ENCODE measurements at places on chromosomes 12 and 14.

GRCh38 chr14:37232907-37233481 lies 35.3 kb downstream of the MIPOL1 start:
- DNase-seq, result peak; percentile 4

- no peak for DNase-seq
These were observed 50.1 kb downstream of the CHST11 start for GRCh38 chr12:104506676-104507401.

DNA sequence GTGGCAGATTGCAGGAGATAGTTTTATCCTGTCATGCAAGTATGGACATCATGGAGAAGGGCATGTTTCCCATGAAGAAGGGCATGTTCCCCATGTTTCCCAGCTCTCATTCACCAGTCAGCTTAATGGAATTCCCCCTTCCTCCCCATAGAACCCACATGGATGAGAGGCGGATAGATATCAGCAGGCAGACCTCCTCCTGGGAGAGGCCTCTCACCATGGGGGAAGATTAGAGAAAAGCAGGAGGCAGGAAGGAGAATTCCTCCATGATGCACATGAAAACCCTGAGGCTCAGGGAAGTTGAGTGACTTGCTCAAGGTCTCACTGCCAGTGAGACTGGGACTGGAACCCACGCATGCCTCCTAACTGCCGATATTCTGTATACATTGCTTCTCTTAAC lies 92.9 kb upstream of the FOXN3 start:
- no peak for DNase-seq

DNA sequence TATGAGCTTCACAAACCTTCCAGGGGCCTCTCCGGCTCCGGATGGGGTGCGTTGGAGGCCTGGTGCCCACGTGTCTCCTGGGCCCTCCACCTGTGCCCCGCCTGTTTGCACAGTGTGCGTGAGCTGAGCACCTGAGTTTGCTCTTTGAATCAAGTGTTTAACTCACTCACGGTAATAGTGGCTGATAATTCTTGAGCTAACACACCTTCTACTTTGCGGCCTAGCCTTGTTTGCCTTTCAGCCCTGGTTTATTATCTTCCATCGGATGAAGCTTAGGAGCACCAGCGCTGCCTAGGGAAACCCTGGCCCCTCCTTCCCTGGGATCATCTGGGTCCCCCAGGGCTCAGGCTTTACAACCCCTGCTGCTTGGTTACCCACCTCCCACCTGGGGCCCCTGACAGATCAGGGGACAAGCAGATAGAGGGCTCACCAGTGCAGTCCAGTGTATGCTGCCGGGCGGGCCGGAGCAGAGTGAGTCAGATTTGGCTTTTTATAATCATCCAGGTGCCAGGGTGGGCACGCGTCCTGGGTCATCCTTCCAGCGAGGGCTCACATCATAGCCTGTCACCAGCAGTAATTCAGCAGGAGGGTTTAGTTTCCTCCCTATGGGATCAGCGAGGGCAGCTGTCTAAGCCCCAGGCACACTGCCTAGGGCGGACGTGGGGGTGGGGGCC lies 62.8 kb upstream of the RFLNA start:
- DNase-seq, result no peak

DNA sequence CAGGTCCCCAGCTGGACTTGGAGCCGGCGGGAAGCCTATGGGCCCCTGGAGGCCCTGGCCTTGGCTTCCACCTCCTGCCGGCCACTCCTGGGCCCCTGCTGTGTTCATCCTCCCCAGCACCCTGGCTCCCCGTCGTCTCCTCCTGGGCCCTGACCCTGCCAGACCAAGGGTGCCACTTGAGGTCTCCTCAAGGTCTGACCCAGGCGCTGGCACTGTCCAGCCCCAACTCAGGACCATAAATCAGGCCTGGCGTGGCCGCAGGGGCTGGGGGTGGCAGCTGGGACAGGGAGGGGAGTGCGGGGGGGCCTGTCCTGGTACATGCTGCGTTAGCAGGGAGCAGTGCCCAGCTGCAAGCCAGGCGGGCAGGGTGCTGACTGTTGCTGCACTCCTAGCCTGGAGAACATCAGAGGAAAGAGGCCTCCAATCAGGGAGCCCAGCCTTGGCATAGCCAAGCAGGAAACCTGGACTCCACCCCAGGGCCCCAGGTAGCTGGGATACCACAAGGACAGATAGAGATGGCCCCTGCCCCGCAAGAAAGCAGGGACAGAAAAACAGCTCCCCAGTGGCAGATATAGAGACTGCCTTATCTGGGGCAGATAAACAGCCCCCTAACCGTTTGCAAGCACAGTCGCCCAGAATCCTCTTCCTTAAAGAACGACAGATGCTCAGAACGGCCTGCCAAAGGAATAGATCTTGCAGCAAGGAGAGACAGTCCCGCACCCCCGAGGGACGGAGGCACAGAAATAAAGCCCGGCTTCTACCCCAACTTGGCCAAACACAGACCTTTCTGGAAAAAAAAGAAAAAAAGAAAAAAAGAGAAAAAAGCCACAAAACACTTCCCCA lies 6.5 kb upstream of the ATG101 start:
- DNase-seq, result no peak

- DNase-seq, result peak; percentile 63
These were observed 69.4 kb downstream of the ATXN2 start for GRCh38 chr12:111529424-111530368.
